ENCODE measurements at places on chromosomes 11 and 22.

DNA sequence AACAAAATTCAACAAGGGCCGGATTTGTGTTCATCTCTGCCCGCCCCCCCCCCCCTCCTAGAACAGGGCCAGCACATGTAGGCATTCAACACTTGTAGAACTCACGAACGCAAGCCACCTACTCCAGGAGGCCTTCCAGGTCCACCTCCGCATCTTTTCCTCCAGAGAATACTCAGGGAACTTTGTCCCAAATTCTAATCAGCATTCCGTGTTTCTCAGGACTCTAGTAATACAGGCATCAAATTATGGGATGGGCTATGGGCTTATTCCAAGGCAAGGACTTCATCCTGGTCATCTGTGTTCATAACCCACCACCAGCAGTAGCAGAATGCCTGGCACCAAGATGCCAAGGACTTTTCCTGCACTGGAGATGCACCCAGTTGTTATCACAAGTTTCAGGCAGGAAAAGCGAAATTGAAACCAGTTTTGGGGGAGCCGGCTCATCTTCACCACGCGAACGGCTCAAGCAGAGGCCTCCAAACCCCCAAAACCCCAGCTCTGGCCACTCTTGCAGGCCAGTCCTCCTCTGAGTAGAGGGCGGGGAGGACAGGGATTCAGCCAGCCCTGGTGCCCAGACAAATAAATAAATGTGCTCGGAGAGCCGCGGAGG, 462 bp downstream of the UBE2L6 start:
- no peak for DNase-seq

DNA sequence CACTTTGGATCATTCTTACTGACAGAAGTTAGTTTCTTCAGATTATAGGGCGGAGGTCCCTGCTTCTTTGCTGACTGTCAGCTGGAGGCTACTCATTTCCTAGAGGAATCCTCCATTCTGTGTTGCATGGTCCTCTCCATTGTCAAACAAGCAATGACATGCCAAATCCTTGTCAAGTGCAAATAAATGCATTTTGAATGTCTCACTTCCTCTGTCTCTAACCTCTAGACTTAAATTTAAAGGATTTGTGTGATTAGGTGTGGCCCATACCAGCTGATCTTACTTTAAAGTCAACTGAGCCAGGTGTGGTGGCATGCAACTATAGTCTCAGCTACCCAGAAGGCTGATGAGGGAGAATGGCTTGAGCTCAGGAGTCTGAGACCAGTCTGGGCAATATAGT, 458.4 kb upstream of the CCDC179 start:
- DNase-seq = no peak

DNA sequence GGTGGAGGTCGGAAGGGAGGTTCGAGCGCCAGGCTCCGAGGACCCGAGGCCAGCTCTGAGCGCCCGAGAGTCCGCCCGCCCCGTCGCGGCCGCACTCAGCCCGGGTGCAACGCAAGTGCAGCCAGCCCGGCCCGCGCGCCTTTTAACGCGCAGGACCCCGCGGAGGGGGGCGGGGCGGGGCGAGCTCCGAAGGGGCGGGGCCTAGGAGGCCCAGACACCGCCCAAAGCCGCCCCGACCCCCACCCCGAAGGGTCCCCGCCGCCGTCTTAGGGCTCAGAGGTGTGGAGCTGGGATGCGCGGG, at the start of gene PHOX2A:
Gene PHOX2A, minus strand, starts transcription at position 117 of the 301 bp plus-strand sequence. CDS start 172 bp downstream, outside the sequence.
- no peak for DNase-seq

- peak; percentile 31 for DNase-seq
Measured at GRCh38 chr11:101618709-101619108, 34.9 kb upstream of the TRPC6 start.

GRCh38 chr22:29914991-29915533, 32.1 kb downstream of the MTMR3 start:
- DNase-seq = no peak

DNA sequence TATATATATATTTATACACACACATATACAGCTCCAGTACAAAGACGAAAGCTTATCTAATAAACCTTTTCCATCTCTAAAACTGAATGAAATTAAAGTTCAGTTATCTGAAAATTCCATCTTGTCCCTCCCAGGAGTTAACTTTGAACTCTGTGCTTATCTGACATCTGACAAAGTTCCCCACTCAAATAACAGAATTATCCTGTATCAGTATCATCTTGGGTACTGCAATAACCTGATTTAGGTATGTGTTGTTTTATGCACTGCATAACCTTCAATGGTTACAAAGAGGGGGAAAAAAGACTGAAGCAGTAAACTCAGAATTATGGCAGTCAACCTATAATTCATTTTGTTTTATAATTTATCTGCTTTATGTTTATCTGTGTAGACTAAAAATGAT, 96.6 kb downstream of the SGSM3 start:
- DNase-seq = no peak

- no peak for DNase-seq
Measured at GRCh38 chr11:110713449-110713776, 1.2 kb upstream of the ARHGAP20 start.

GRCh38 chr11:1409108-1409851, 19.5 kb downstream of the BRSK2 start:
- DNase-seq = no peak

DNA sequence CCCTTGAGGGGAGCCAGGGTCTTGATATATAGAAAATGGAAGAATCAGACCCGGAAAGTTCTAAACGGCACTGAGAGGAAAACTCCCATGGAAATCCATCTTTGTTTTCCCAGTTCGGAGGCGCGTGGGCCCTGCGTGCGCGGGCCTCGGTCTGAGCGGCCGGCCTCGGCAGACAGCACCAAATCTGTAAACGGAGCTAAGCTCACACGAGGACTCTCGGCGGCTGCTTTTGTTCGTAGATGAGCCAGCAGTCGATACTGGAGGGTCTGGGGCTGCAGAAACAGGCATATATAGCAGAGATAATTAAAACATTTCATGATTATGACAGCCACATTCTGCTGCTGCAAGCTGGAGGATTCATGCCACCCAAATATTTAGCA, 68.5 kb upstream of the PPARA start:
- DNase-seq = no peak

DNA sequence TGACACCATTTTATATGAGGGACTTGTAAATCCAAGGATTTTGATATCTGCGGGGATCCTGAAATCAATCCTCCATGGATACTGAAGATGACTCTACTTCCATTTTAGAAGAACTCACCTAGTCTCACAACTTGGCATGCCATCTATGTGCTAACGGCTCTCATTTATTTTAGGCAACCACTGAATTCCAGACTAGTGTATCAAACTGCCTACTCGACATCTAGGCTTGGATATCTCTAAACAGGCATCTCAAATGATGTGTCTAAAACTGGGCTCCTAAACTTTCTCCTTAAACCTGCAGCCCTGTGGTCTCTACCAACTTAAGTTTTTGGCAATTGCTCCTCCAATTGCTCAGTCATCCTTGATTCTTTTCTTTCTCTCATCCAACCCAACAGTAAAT, 31.2 kb upstream of the CLNS1A start:
- DNase-seq = no peak

GRCh38 chr22:28017859-28018258, 98.8 kb upstream of the PITPNB start:
- no peak for DNase-seq

DNA sequence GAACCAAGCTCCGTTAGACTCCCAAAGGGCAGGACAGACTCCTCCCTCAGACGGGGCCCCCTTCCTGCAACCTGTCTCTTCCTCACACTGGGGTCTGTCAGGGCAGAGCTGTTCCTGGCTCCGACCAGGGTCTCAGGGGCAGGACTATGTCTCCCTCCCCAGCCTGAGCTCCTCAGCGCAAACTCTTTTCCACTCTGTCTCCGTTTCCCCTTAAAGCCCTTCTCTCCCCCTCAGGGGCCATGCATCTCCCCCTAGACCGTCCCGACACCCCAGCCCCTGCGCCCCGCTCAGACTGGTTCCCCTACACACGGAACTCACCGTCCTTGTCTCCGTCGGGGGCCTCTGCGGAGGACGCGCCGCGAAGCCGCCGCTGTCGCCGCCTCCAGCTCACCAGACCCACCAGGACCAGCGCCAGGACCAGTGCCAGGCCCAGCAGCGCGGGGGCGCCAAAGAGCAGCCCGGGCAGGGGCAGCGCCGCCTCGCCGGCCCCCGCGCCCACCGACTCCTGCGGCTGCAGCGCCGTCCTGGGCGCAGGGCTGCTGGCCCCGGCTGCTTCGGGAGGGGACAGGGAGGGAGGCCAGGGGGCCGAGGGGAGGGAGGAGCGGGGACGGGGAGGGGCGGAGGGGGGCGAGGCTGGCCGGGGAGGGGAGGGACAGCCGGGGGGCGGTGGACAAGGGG, 684 bp downstream of the TNFRSF13C start:
- DNase-seq = no peak

GRCh38 chr11:34049028-34049427, 2.5 kb upstream of the CAPRIN1 start:
- no peak for DNase-seq

DNA sequence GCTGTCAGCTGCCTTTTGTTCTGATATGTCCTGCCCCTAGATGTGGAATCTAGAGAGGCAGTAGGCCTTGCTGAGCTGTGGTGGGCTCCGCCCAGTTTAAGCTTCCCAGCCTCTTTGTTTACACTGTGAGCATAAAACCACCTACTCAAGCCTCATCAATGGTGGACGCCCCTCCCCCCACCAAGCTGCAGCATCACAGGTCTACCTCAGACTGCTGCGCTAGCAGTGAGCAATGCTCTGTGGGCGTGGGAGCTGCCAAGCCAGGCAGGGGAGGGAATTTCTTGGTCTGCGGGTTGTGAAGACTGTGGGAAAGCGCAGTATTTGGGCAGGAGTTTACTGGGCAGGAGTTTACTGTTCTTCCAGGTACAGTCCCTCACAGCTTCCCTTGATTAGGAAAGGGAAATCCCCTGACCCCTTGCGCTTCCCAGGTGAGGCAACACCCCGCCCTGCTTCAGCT, 98.5 kb downstream of the SMCO4 start:
- peak; percentile 92 for DNase-seq

- no peak for DNase-seq
Measured at GRCh38 chr11:124946735-124947141, 7.3 kb upstream of the CCDC15 start.

- no peak for DNase-seq
Measured at GRCh38 chr11:285894-286220, 3.1 kb upstream of the PGGHG start.

- DNase-seq = peak; percentile 28
Measured at GRCh38 chr11:44506375-44507016, 59.0 kb upstream of the CD82 start.

DNA sequence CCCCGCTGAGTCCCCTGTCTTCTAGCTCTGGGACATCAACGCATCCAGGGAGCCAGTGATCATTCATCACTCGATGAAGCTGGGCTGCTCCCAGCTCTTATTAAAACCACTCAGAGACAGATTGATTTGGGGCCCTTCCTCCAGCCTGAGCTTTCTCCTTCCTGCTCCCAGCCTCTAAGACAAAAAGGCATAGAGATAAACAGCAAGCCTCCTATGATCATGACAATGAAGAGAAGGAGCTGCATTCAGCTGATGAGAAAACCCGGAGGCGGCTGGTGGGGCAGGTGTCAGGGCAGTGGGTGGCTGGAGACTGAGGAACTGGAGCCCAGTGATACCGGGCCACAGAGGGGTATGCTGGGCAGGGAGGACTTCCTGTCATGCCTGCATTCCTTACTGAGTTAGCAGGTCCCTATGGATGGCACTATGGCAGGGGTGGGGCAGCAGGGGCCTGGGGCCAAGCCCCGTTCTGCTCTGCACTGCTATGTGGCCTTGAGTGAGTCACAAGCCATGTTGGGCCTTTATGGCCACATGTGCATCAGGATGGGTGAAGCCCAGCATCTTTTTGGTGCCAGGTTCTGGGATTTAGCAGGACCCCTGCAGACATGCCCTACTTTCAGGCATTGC, 20.2 kb downstream of the PVALB start:
- no peak for DNase-seq

- no peak for DNase-seq
Measured at GRCh38 chr11:46669711-46670139, 30.7 kb downstream of the ARHGAP1 start.

DNA sequence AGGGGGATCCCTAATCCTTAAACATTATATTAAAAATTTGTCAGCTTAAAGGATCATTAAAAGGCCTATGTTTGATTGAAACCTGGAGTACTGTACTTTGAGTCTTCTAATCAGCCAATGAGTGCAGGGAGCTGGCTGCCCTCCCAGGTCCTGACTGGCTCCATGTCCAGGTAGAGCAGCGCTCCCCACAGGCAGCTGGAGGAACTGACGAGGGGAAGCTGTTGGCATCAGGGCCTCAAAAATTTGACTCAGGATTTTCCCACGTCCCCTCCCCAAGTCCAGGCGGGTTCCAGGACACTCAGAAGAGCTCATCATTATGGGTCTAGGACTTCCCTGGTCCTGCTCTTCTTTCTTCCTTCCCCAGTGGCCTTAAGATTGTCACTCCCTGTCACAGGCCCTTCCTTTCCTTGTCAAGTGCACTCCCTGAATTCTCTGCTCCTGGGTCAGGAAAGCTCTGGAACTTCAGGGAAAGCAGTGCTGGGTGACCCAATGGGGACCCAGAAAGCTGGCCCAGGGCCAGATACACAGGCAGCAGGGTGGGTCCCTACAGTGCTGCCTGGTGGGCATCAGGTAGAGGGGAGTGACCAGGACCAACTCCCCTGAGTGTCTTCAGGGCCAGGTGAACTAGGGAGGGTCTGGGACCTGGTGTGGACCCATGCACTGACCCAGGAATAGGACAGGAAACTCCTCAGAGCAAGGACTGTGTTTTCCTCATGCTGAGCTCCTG, 65.5 kb downstream of the GGTLC2 start:
- no peak for DNase-seq

GRCh38 chr11:106939157-106939556, 79.1 kb downstream of the GUCY1A2 start:
- DNase-seq = no peak

GRCh38 chr22:44485494-44485893, 12.5 kb downstream of the RTL6 start:
- no peak for DNase-seq

- DNase-seq = no peak
Measured at GRCh38 chr11:128603003-128603696, 15.8 kb upstream of the ETS1 start.

GRCh38 chr11:539971-540481, 2.7 kb downstream of the LRRC56 start:
- no peak for DNase-seq

GRCh38 chr11:130315354-130315970, 745 bp upstream of the ZBTB44 start:
- DNase-seq = no peak

DNA sequence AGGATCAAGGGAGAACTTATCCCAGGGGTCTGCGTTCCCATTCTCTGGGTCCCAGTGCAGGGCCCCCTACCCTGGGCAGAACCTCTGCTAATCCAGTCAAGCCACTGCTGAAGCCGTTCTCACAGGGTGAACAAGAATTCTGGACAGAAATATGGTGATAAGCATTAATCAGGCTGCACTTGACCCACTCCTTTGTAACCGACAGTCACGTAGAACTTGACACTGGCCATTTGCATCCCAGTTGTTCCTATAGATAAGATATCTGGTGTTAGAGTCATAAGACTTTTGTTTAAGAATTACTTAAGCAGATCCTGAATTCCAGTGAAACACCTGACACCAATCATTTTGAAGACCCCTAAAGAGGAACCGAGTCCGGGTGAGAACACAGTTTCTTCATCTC, 107.5 kb upstream of the THY1 start:
- no peak for DNase-seq
